ENCODE measurements at places on chromosomes 5 and 9.

DNA sequence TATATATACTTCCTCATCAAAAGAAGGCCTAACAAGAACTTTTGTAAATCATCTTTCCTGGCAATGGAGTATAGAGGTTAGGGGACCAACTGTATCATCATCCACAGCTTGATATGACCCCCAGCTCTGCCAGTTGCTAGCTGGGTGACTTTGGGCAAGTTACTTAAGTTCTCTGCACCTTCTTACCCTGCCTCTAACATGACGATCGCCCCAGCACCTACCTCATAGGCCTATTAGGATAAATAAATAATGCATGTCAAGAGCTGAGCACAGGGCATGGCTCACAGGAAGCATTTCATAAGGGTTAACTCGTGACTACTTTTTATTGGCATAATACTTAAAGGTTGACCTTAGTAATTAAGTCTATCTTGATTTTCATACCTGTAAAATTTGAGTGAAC lies 29.4 kb upstream of the FGF1 start:
- DNase-seq: no peak

- no peak for DNase-seq
Observed at GRCh38 chr9:107158321-107158720, 124.8 kb upstream of the RAD23B start.

GRCh38 chr9:27473111-27473529 lies 51.0 kb upstream of the IFNK start:
- DNase-seq: no peak

DNA sequence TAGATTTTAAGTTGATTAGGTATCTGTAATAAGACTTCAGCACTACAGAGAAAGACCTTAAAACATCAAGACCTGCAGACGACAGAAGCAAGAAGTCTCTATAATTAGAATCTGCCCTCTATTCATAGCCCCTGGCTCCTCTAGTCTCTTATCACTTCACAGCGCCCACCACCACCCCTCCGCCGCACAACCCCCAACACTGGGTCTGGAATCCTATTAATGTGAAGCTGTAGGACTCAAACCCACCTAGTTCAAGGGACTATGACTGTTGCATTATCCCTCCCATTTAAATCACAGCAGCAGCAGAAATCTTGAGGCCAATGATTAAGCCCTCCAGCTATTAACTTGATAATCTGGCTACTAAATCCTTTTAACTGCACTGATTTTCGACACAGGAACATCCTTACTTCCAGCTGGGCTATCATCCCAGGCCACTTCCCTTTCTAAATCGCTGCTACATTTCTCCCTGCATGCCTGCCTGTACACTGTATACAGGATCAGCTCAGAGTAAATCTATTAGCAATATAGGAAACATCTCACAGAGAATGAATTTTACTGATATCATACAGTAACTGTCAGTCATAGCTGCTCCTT lies 159.5 kb upstream of the GRAMD2B start:
- DNase-seq: no peak

GRCh38 chr5:1762121-1762882 lies 37.3 kb downstream of the MRPL36 start:
- no peak for DNase-seq

GRCh38 chr5:6849316-6850105 lies 136.3 kb downstream of the TENT4A start:
- DNase-seq: no peak

DNA sequence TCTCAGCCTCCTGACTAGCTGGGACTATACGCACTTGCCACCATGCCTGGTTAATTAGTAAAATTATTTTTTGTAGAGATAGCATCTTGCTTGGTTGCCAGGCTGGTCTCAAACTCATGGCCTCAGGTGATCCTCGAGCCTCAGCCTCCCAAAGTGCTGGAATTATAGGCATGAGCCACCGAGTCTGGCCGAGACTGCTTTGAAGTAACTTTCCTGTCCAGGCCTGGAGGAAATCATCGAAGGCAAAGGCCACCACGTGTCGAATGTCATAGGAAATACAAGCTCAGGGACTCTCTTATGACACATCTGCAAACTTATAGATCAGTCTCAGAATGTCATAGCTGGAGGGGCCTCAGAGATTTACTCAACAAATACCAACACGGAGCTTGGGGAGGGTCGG lies 25.1 kb downstream of the RAPGEF1 start:
- DNase-seq: no peak

GRCh38 chr5:7367780-7368179 lies 28.2 kb upstream of the ADCY2 start:
- DNase-seq: no peak

DNA sequence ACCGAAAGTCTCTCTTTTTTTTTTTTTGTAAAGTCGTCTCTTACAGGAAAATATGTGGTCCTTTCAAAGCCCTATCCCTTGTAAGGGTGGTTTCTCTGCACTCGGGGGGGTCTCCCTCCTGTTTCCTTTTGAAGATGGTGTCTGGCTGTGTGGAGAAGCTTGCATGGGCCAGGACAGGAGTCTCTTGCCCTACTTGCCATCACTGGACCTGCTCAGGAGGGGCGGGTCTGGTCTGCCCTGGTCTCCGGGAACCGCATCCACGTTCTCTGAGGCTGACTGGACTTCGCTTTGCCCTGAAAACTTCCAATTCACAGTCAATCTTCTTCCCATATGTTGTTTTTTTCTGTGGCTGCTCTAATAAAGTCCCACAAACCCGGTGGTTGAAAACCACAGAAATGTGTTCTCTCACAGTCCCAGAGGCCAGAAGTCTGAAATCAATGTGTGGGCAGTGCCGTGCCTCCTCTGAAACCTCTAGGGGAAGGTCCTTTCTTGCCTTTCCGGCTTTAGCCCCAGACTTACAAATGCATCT lies 92.9 kb upstream of the IER5L start:
- no peak for DNase-seq

DNA sequence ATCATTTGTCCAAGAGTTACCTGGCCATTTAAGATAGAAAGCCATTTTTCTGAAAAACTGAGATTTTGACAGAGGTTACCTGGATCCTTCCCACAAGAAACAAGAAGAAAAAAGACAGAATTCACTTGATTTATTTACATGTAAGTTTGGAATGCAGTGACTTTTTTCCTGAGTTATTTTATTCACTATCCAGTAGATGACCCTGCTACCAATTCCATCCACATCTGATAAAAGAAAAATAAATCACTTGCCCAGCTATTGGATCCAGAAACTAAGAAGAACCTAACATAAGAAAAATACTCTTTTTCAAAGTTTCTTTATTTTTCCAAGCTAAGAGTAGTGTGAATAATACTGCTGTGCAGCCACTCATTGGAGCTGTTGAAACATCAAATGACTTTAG lies 275.2 kb downstream of the CETN3 start:
- DNase-seq: no peak

GRCh38 chr5:92559331-92559730 lies 1021.7 kb downstream of the NR2F1-AS1 start:
- DNase-seq: no peak

- no peak for DNase-seq
Observed at GRCh38 chr9:112091810-112092209, 83.3 kb downstream of the SUSD1 start.

GRCh38 chr5:135214897-135215616 lies 181.0 kb upstream of the PITX1 start:
- no peak for DNase-seq

GRCh38 chr5:166358127-166358830 lies 1933.2 kb upstream of the WWC1 start:
- no peak for DNase-seq

GRCh38 chr5:152736906-152737305 lies 331.8 kb upstream of the NMUR2 start:
- no peak for DNase-seq

- no peak for DNase-seq
Observed at GRCh38 chr5:180640611-180640860, 8.9 kb downstream of the FLT4 start.

DNA sequence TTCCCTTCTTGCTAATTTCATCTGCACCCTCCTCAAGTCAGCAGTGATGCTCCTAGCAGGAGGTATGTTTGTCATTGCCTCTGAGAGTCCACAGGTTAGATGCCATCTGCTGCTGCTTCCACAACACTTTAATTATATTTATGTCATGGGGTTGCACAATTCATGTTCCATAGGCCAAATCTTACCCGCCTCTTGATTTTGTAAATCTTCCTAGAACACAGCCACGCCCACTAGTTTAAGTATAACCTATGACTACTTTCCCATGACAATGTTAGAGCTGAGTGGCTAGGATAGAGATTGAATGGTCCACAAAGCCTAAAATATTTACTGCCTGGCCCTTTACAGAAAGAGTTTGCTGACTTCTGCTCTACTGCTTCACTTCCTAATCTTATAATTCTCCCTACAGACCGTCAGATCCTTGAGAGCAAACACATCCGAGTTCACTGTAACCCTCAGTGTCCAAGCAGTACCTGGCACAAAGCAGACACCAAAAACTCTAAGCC lies 21.1 kb downstream of the LIFR start:
- DNase-seq: no peak

DNA sequence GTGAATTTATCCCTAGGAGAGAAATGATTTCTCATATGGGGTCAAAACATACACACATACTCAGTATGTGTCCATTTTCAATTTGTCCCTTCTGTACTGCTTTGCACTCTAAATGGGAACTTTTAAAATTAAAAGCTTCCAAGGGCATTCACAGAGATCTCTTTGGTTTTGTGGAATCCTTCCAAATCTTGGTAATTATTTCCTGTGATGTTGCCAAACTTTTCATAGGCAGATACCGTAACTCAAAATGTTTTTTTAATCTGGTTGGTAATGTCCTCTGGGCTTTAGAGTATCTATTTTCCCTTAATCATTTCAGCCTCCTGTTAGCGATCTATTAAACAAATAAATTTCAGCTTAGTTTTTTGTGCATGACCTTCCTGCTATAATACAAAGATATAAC lies 282.4 kb downstream of the ARHGEF28 start:
- no peak for DNase-seq

DNA sequence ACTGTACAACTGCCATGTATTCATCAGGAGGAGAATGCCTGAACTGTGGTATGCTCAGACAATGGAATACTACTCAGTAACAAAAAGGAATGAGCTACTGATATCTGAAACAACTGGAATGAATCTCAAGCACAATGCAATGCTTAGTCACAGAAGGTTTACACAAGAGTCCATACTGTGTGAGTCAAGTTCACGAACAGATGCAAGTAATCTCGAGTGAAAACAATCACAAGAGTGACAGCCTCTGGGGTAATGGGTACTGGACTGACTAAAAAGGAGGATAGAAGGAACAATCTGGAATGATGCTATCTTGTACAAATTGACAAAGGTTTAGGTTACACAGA lies 19.5 kb upstream of the GOLGA1 start:
- no peak for DNase-seq

GRCh38 chr5:150338546-150338945 lies 19.0 kb upstream of the TCOF1 start:
- no peak for DNase-seq

- no peak for DNase-seq
Observed at GRCh38 chr9:98602839-98603500, 105.8 kb downstream of the GABBR2 start.

DNA sequence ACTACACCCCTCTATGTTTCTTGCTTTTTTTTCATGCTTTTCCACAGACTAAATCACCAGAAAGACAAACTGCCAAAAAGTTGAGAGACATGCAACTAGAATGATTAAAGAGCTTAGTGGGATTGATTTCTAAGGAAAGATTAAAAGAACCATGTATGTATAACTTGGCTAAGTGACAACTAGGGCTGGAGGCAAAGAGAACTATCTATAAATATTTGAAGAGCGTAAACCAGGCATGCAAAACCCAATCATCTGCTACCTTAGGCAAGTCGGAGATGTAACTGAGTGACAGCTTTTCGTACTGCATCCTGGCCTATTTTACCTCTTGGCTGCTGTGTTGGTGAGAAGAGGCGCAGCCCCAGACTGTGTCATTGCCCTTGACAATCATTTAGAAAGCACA lies 121.0 kb upstream of the TLX3 start:
- no peak for DNase-seq

DNA sequence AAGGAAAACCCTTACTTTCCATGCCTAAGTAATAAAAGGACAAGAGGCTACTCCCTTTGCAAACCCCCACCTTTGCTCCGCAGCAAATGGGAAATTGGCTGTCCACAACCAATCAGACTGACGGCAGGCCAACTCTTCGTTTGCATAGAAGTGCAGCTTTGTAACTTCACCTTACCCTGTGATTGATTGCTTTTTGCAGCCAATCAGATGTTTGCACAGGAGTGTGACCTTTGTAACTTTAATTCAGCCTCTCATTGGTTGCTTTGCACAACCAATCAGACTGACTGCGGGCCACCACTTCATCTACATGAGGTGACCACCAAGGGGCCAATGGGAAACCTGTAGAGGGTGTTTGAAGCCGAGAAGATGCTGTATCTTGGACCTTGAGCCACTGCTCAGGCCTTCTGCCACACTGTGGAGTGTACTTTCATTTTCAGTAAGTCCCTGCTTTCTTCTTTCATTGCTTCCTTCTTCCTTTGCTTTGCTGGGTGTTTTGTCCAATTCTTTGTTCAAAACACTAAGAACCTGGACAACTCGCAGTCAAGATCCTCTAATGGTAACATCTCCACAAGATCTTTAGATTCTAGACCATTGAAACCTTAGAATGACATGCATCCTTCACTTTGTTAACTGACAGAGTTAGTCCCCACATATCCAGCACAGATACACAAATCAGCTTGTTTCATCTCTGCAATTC lies 51.3 kb upstream of the FREM1 start:
- no peak for DNase-seq

- no peak for DNase-seq
Observed at GRCh38 chr9:5994493-5994892, 20.9 kb downstream of the RANBP6 start.

GRCh38 chr9:3971391-3972082 lies 328.3 kb downstream of the GLIS3 start:
- no peak for DNase-seq

GRCh38 chr5:108749128-108749861 lies 1.6 kb downstream of the FER start:
- DNase-seq: no peak

- DNase-seq: no peak
Observed at GRCh38 chr5:17346811-17347210, 129.4 kb downstream of the BASP1 start.

DNA sequence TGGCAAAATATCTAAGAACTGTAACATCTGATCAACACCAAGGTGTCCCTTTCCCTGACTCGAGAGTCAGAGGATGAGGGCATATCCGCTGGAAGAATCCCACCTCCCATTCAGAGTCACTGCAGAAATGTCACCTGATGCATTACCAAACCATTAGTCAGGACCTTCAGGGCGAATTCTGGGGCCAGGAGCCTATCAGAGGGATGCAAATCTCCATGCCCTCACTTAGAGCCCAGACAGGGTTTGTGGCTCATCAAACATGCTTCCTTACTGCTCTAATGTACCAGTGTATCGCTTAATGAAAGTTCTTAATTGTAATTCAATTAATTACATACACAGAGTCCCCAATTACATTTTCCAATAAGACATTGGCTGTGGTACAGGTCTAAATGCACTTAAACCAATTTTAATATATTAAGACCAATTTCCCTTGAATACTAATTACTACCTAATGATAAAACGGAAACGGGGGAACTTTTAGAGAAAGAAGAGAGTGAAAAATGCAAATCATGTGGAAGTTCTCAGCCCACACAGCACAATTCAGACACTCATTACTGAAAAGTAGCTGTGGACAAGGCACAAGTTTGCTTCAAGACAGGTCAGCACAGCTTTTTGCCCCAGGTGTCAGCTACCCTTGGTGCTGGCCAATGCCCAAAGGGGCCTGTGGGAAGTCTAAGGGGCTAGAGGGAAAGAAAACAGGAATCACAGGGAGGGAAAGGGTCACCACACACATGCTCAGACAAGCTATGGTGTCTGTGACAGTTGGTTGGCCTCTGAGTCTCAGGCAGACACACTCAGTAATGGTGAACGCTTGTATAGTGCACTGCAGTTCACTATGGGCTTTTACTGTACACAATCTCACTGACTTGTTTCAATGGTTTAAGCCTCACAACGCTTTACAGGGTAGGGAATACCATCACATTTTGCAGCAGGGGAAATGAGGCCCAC lies 211.6 kb downstream of the MAPKAP1 start:
- no peak for DNase-seq
